Renal cortical epithelial cell (primary cell): ENCODE measurements at places on chromosomes 5 and 9. TPM values are rescaled to one million over a fixed set of nuclear protein-coding genes. Genes with fewer than 3 reads are reported as not detected.

The ETF1 gene
- total RNA-seq = 135 and 213 TPM in 2 replicates

The SPDL1 gene
- total RNA-seq = 32.8 and 35.1 TPM in 2 replicates

The ALAD gene
- 6.3 and 34.0 TPM in 2 replicates for total RNA-seq

The TLX3 gene
- 0.35 TPM in 1 of 2 replicates, not detected in the other for total RNA-seq

The C9orf50 gene
- total RNA-seq = 0.05 TPM in 1 of 2 replicates, not detected in the other

The BRINP1 gene
- total RNA-seq = 1.5 and 7.5 TPM in 2 replicates

The SPINK7 gene
- total RNA-seq = not detected in 2 replicates

The BARHL1 gene
- total RNA-seq = not detected in 2 replicates

The OGN gene
- total RNA-seq = not detected in 2 replicates

The SYNPO gene
- 3.3 and 23.1 TPM in 2 replicates for total RNA-seq

The SV2C gene
- total RNA-seq = not detected in 2 replicates

The MAP1B gene
- 91.0 and 156 TPM in 2 replicates for total RNA-seq

The ADGRV1 gene
- 0.35 and 0.55 TPM in 2 replicates for total RNA-seq

The SPATA31E1 gene
- total RNA-seq = not detected in 2 replicates

The PCDHB12 gene
- 1.2 TPM in 1 of 2 replicates, not detected in the other for total RNA-seq

The JAKMIP2 gene
- not detected in 2 replicates for total RNA-seq

The CDH18 gene
- total RNA-seq = not detected in 2 replicates
